Neural crest cell (in vitro differentiated cells): ENCODE measurements at places on chromosomes 7 and 10. TPM values are rescaled to one million over a fixed set of nuclear protein-coding genes. Genes with fewer than 3 reads are reported as not detected.

SPAM1 gene
- not detected in 2 replicates for total RNA-seq

UNCX gene
- 2.4 and 2.7 TPM in 2 replicates for total RNA-seq

DNA2 gene
- total RNA-seq, result 44.6 and 52.6 TPM in 2 replicates

TRIL gene
- 60.7 and 61.5 TPM in 2 replicates for total RNA-seq

ITIH2 gene
- not detected in 2 replicates for total RNA-seq

TRIM50 gene
- total RNA-seq, result not detected in 2 replicates

PLXNA4 gene
- 21.7 and 22.9 TPM in 2 replicates for total RNA-seq

PRRT4 gene
- 3.1 and 3.3 TPM in 2 replicates for total RNA-seq

COL13A1 gene
- total RNA-seq, result 8.1 and 9.5 TPM in 2 replicates

FAM25A gene
- total RNA-seq, result not detected in 2 replicates

PPP1R9A gene
- 21.2 and 22.7 TPM in 2 replicates for total RNA-seq

VWDE gene
- total RNA-seq, result not detected in 2 replicates

CYP3A4 gene
- not detected in 2 replicates for total RNA-seq

CPEB3 gene
- 1.4 and 1.6 TPM in 2 replicates for total RNA-seq

TECTB gene
- not detected in 2 replicates for total RNA-seq
